ENCODE measurements at places on chromosomes 2 and 18. TPM values are rescaled to one million over a fixed set of nuclear protein-coding genes. Genes with fewer than 3 reads are reported as not detected.

- no peak for DNase-seq
Measured at GRCh38 chr2:229947544-229947943, 25.2 kb downstream of the FBXO36 start.

The CDK15 gene
- total RNA-seq = 1.5 TPM

- DNase-seq = no peak
Measured at GRCh38 chr18:78934003-78934402, 45.6 kb upstream of the SALL3 start.

The PAX8 gene
- total RNA-seq = 3.6 TPM

The IL37 gene
- not detected for total RNA-seq

GRCh38 chr2:184357033-184357432 lies 241.3 kb upstream of the ZNF804A start:
- no peak for DNase-seq

Measured in posterior vena cava (tissue), 2 donors.